ENCODE measurements at places on chromosomes 12 and 14.
A peak's percentile ranks its signal among the peaks of the same experiment; 100 is the strongest.

DNA sequence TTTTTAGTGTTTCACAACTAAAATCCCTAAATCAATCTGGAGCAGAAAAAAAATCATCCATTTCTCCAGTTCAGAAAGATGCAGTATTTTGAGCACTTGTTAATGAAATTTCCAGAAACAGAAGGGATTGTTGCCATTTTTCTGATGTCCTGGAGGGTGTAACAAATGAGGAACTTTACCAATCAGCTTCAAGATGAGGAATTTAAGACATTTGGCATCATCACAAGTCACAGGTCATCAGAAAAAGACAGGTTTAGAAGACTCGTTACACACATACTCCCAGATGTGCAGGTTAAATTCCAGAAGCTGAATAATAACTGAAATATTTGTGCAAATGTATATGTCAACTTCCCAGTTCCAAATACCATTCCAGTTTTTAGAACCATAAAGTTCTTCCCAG is 482 bp upstream of the PSMC1 start:
- no peak for DNase-seq

- DNase-seq, result no peak
Measured at GRCh38 chr12:116968986-116969385, 58.2 kb downstream of the FBXW8 start.

- DNase-seq, result no peak
Measured at GRCh38 chr14:21852061-21852664, 178.5 kb upstream of the OR4E1 start.

- no peak for DNase-seq
Measured at GRCh38 chr14:86027144-86027543, 497.2 kb downstream of the FLRT2 start.

DNA sequence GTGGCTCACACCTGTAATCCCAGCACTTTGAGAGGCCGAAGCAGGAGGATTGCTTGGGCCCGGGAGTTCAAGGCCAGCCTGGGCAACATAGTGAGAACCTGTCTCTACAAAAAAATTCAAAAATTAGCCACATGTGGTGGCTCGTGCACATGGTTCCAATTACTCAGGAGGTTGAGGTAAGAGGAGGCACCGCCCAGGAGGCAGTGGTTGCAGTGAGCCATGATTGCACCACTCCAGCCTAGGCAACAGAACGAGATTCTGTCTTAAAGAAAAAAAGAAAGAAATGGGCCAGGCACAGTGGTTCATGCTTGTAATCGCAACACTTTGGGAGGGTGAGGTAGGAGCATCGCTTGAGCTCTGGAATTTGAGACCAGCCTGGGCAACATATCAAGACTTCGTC is 33.5 kb downstream of the MAP1LC3B2 start:
- no peak for DNase-seq

DNA sequence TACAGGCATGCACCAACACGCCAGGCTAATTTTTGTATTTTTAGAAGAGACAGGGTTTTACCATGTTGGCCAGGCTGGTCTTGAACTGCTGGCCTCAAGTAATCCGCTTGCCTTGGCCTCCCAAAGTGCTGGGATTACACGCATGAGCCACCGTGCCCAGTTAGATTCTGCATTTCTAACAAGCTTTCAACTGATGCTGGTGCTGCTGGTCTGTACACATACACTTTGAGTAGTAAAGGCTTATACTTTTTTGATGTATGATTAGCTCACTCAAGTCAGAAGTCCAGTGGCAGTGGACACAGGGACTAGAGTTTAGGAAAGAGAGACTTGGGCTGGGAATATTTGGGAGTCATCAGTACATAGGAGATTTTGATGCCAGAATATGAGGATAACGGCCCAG is 2.2 kb upstream of the TBC1D15 start:
- no peak for DNase-seq

DNA sequence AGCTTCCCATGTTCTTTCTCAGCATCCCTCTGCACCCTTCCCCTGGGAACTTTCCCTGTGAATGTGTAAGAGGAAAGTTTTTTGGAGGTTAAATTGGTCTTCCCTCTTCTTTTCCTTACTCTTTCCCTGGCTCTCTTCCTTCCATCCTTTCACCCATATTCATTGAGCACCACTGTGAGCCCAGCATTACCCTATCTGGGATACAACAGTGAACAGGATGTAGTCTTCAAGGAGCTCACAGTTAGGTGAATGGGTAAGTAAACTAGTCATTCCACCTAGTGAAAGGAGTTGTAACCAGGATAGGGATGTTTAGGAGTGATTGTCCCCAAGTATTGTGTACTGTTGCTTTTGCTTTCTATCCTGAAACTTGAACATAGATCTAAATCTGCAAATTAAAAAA is 123.8 kb downstream of the MYRFL start:
- DNase-seq, result no peak

- DNase-seq, result peak; percentile 76
Measured at GRCh38 chr12:100987552-100988521, 193.3 kb downstream of the ANO4 start.

DNA sequence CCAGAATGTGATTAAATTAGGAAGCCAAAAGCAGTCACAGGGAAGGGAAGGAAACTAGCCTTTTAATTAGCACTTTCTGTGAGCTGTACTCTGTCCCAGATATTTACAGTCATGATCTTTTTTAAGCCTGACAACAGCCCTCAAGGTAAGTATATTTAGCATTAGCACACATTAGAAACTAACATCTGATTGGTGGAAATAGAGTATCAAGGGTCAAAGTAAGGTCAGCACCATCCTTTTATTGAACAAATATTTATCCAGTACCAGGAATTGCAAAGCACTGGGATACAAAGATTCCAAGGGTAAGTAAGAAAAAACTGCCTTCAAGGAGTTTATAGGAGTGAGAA is 28.2 kb downstream of the RPGRIP1 start:
- no peak for DNase-seq

DNA sequence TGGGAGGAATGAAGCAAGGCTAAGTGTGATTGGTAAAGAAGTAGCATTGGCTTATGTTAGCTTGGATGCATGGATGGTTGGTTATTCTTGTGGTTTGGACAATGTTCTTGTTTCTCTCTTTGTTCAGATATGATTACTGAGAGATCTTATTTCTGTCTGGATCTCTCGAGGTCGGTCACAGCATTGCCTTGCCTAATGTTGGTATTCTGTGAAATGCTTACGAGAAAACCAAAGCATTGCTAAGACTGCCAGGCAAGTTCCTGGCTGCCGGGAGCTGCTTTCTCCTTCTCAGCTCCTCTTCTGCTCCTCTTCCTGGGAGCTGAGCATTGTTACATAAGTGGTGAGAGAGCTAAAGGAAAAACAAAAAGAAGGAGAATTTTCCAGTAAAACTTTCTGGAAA is 7.4 kb upstream of the RND1 start:
- no peak for DNase-seq

DNA sequence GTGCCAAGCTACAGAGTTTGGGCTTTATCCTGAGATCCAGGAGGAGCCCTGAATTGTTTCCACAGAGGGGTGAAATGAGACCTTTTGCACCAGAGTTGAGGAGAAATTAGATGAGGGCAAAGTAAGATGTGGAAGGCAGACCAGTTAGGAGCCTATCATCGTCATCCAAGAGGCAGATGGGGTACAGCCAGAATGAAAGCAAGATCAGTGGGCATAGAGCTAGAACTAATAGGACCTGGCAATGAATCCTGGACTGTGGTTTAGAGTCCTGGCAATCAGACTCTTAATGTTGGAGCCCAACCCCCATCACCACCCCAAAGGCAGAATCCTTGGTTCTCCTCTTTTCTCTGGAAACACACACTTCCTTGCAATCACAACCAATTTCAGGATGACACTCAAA is 166.6 kb upstream of the HMGA2 start:
- DNase-seq, result no peak

DNA sequence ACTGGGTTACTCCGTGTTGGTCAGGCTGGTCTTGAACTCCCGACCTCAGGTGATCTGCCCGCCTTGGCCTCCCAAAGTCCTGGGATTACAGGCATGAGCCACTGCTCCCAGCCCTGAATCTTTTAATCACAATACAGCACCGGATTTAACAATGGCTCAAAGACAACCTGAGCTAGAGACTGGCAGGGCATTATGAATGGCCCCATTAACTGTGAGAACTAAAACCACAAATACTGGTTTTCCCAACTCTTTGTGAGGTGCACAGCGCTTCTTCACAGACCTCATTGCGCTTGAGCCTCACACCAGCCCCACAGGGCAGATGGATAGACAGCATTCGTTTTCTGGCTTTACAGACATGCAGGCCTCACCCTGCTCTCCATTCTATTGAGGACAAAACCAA is 107.0 kb upstream of the FKBP4 start:
- DNase-seq, result no peak

DNA sequence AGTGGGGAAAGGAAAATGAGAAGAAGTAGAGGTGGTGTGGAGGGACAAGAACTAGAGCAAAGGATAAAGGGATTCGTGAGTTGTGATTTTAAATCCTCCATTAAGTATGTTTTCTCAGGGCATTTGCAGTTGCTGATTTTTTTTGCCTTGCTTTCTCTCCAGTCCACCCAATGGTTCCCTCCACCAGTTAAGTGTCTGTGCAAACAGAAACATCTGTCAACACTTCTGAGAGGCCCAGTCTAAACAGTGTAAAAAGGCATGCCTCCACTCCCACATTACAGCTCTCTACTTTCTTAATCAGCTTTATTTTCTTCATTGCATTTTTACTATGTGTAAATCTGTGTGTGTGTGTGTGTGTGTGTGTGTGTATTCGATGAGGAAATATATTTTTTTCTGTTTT is 141.2 kb downstream of the PPFIA2 start:
- no peak for DNase-seq
